ENCODE measurements at places on chromosomes 12 and 14.
A peak's percentile ranks its signal among the peaks of the same experiment; 100 is the strongest.

DNA sequence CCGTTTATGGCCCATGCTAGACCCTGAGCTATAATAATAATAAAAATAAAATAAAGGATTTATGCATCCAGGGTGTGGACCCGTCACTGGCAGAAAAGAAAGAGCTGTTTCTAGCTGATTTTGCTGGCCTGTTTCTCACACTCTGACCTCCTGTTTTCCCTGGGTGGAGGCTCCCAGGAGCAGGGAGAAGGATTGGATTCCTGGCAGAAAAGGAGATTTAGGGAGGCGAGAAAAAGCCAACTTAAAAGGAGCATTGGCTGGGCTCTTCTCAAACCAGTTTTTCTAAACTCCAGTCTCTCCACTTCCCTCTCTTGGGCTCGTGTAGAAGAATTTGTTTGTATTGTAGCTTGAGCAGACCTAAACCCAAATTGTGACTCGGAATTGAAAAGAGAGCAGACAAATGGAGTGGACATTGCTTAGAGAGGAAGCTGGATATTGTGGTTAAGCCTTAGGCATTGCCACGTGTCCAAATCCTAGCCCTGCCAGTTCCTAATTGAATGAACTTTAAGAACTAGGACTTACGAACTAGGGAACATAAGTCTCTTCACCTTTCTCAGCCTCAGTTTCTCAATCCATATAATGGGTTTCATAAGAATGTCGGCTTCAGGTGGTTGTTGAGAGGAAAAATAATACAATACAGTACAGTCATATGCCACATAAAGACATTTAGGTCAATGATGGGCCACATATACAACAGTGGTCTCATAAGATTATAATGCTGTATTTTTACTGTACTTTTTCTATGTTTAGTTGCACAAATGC, 14.4 kb upstream of the TBX5 start:
- no peak for DNase-seq

GRCh38 chr14:27320261-27320660, 722.4 kb upstream of the NOVA1 start:
- DNase-seq, result no peak

GRCh38 chr12:46373301-46374296, 1.0 kb upstream of the SLC38A2 start:
- peak; percentile 29 for DNase-seq

- DNase-seq, result no peak
These were observed 98.3 kb downstream of the PDZRN4 start for GRCh38 chr12:41286426-41286825.

- DNase-seq, result no peak
These were observed 43.9 kb downstream of the LIMA1 start for GRCh38 chr12:50239355-50239891.

- DNase-seq, result no peak
These were observed 260.4 kb downstream of the DPF3 start for GRCh38 chr14:72633551-72633950.

DNA sequence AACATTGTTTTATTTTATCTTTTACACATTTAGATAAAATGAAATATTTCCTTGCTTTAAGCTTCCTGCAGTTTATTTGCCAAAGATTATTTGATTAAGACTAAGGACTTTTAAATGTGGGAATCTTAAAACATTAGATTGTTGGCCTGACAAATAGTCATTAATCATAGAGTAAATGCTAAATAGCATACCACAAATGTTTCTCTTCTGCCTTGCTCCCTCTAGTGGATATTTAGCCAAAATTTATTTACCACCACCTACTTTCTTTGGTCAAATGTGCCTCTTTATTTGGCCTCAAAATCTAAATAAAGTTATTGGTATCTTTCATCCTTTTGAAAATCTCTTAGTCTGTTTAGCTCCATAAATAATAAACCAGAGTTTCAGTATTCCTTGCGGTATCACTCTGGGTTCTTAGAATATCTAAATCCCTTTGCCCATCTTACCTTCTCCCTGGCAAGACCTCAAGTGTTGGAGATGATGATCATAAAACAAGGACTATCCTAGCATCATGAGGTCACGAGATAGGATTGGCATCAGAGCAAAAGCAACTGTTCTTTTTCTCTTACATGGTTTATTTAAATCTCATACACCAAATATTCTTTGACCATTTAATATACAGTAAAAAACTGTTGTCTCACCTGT, 150.6 kb upstream of the AEBP2 start:
- no peak for DNase-seq

DNA sequence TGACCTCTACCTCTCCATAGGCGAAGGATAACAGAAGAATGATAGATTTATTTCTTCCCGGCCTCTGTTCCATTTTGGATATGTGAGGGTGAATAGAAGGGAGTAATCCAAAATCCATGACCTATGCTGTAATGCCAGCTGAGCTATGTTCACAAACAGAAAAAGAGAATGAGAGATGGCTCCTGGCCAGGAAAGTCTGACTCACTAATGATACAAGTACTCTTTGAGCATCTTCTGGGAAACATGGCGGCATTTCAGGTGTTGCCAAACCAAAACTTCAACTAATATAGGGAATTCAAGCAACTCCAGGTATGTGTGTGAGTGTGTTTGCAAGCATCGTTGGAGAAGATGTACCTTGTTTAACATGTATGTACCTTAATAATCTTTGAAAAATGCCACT, 55.1 kb downstream of the MED13L start:
- DNase-seq, result no peak

DNA sequence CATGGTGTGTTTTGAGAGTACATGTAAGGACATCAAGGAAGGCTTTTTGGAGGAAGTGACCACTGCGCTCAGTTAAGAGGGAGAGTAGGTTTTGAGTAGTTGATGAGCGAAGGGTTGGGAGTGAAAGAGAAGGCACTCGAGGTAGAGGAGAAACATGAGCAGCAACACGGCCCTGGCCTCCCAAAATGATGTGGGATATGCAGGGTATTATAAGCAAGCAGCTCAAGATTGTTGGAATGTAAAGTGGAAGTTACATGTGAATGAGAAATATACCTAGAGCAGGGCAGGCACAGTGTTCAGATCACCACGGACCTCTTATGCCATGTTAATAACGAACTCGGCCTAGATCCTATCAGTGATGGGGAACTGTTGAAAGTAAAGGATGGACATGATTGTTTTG, 2.1 kb upstream of the ARHGDIB start:
- DNase-seq, result no peak

Data from CD4-positive, alpha-beta T cell treated with Interleukin-15 for 1 hour (primary cell).